Testis (tissue), 5 donors: ENCODE measurements at places on chromosomes 13 and 19.

GRCh38 chr19:4115818-4116385, 8.0 kb downstream of the MAP2K2 start:
- H3K4me1 ChIP-seq: peaks cover 5% of the 10 kb centered on the region
- DNase-seq: no peak
- no peaks in the 10 kb centered on the region for H3K27me3 ChIP-seq
- no peak overlapping the region for H3K4me3 ChIP-seq

GRCh38 chr19:50449236-50449899, 16.7 kb downstream of the MYBPC2 start:
- H3K4me3 ChIP-seq: no peak overlapping the region
- H3K27me3 ChIP-seq: no peaks in the 10 kb centered on the region
- no peak overlapping the region for H3K27ac ChIP-seq

DNA sequence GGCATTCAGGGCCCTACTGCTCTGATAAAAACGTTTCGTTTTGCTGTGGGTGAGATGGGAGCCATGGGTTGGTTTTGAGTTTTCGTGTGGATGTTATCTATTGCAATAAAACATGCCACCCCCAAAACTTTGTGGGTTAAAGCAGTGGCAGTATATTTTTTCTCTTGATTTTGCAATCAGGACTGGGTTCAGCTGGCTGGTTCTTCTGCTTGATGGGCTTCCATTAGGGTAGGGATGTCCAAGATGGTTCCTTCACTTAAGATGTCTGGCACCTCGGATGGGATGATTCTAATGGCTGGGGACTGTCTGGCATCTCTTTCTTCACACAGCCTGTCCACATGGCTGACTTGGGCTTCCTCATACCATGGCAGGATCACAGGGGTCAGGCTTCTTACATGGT, 15.6 kb upstream of the PNMA8B start:
- H3K27me3 ChIP-seq: no peaks in the 10 kb centered on the region
- H3K36me3 ChIP-seq: no peaks in the 10 kb centered on the region
- no peak overlapping the region for H3K27ac ChIP-seq
- no peak overlapping the region for H3K4me3 ChIP-seq

- no peaks in the 10 kb centered on the region for H3K36me3 ChIP-seq
- no peak overlapping the region for H3K27ac ChIP-seq
- no peaks in the 10 kb centered on the region for H3K27me3 ChIP-seq
- H3K4me3 ChIP-seq: no peak overlapping the region
These were observed 27.1 kb downstream of the POU4F1 start for GRCh38 chr13:78576261-78576660.

DNA sequence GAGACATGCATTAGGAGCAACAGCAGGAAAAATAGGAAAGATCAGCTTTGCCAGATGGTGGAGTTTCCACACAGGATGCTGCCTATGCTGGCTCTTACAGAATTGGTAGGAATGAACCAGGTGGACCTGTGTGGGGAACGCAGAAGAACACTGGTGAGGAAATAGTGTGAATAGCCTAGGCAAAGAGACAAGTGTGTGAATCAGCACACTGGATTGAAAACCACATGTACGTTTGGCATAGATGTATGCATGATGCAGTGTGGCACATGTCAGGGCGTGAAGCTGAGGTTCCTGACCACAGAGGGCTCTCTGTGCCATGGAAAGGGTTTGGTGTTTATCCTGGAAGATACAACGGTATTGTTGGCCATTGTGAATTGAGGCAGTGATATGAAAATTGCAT, 156.5 kb upstream of the SLC10A2 start:
- no peak for DNase-seq
- no peaks in the 10 kb centered on the region for H3K27me3 ChIP-seq
- H3K36me3 ChIP-seq: no peaks in the 10 kb centered on the region
- H3K4me1 ChIP-seq: no peaks in the 10 kb centered on the region
- no peak overlapping the region for H3K4me3 ChIP-seq
- H3K27ac ChIP-seq: no peak overlapping the region
